Stimulated activated CD4-positive, alpha-beta T cell treated with anti-CD3 and anti-CD28 coated beads, Interleukin-1b, Interleukin-23, amount 100 ng/mL, for 4 hours (primary cell): ENCODE measurements at places on chromosomes 3 and 15.

DNA sequence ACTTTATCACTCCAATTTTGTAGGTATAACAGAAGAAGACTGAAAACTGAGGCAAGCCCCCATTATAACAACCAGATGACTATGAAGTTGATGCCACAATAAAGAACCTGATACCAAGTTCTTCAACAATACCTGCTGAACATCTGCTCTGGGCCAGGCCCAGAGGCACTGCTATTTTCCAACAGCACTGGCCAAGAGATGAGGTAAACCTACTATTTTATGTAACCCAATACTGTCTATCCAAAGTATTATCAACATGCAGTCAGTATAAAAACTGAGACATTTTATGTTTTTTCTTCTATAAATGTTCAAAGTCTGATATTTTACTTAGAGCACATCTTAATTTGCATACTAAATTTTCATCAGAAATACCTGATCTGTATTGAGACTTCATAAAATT, 6.1 kb downstream of the SPG11 start:
- no peak for DNase-seq

DNA sequence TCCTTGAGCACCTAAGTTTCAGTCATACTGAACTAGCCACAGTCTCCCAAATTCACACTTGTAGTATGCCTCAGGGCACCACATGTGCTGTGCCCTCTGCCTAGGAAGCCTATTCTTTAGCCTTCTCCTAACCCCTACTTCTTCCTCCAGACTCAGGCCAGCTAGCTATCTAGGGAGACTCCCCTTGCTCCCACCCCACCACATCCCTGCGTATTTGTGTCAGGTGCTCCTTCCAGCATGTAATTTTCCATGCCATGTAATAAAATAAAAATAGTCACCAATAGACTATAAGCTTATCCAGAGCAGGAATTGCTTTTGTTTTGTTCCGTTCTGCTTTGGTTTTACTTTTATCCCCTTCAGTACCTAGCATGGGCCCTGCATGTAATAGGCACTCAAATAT, 14.9 kb upstream of the GJD2 start:
- DNase-seq, result no peak

DNA sequence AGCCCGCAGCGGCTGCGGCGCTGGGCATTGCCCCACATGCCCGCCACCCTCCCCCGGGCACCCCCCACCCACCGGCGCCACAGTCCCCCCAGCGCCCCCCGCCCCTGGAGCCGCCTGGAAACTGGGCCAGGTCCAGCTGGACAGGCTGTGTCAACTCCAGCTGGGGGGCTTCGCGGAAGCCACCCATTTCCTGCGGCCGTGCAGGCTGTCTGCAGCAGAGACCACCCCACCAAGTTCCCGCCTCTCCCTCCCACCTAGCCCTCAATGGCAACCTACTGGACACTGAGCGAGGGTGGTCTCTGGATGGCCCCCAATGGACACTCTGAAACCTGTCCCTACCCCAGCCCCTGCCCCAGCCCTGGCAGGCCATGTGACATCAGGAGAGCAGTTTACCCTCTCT, 62.8 kb upstream of the GATA2 start:
- DNase-seq, result no peak

DNA sequence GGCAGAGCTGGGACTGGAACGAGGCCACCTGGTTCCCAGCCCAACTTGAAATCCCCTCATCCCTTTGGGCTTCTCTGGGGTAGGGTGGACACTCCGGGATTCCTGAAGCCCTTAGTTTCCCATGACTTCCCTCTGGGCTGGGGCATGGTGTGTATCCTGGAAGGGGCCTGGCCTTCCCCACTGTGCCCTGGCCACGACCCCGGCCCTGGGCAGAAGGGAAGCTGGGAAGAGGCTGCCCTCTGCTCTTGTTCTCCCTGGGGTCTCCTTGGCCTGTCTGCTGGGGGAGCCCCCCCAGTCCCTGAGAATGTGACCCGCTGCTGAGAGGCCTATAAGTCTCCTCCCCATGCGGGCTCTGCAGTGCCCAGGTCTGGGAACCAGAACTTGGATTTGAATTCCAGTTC, 104.9 kb downstream of the LINGO1 start:
- DNase-seq, result no peak

DNA sequence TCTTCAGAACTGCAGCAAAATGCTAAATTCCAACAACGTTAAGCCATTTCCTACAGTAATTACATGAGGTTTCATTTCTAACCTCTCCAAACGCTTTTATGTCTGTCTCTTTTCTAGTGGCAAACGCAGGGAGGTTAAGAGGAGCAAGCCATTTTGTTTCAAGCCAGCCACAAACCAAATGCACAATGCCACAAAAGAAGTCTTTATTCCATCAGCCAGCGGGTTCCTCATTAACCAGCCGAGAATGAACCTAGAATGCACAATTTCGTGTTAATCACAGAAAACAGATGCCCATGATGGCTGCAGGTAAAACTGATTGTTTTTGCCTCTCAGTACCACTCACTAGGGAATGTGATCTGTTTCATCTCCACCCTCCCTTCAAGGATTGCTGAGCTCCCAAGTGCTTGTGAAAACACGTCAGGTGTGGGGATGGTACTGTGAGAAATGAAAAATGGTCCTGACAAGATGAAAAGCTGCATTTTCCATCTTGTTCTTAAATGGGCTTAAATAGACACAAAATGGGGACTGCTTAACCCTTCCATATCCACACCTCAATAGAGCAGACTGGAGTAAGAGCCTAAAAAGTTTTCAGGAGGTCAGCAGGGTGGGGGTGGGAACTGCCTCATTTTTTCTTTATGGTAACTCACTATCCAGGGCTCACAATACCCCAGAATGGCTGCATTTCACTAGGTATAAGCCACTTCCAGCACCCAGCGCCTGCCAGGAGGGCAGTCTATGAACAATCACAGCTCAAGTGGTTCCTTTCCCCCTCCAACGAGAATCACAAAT, 277.1 kb downstream of the MAGI1 start:
- DNase-seq, result no peak

GRCh38 chr3:13144163-13145023, 71.2 kb upstream of the IQSEC1 start:
- DNase-seq, result no peak

DNA sequence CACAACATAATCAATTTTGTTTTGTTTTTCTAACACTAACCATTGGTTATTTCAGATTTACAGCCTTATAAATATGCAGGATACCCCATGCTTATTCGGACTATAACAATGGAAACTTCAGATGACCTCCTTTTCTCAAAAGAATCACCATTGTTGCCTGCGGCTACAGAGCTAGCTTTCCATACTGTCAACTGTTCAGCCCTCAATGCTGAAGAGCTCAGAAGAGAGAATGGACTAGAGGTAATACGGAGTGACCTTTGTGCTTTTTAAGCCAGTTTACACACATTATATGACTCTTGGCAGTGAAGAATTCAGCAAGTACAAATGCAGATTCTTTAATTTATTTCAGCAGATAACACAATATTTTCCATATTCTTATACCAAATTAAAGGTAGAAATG, 81.8 kb downstream of the DNAJC13 start:
- DNase-seq, result no peak

DNA sequence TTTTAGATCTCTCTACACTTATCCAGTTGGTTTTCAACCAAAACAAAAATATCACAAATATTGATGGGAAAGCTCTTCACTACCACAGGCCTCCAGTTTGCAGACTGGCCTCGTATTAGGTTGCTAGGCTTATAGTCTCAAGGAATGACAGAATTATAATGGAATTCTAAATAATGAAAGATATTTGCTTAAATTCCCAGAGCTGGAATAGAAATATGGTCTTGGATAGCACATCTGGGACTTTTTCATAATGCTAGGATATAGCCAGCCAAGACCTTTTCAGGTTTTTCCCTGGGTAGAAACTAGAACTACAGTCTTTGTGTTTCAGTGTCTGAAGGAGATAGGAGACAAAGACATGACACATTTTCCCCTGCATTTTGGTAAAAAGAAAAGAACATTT, 121.9 kb upstream of the STAC start:
- no peak for DNase-seq

DNA sequence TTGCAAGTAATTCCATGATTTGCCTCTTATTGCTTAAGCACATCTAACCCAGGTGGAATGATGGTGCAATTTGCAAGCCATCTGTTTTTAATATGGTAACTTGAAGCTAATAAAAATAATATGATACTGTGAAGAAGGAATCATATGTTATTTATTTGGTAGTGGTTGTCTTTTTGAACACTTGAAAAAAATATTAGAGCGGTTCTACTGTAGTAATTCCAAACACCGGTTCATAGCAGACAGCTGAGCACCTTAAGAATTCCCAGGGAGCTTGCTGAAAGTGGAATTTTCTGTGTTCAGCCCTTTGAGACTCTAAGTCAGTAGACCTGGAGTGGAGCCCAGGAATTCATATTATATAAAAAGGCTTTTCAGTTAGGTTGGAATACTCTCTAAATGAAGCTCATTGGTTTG, 687.4 kb downstream of the EDEM1 start:
- no peak for DNase-seq

DNA sequence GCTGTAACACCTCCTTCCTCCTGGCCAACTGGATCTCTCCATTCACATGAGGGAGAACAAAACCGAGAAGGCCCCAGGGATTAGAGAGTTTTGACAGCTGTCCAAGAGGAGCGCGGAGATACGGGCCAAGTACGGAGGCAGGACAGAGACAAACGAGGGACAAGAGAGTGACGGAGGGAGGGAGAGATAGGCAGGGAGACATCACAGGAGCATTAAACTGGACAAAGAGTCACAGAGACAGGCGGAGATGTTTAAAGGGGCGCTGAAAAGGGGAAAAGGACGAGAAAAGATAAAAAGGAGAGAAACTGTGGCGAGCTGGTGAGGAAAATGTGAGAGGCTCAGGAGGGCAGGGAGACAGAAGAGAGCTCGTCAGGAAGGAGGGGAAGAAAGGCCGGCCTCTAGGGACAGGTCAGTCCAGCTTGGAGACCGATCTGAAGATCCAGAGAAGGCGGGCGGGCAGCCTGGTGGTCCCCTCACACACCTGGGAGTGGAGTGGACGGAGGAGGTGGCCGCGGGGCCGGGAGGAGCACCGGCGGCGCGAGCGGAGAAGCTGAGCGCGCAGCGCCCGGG, 40.5 kb upstream of the ROPN1 start:
- no peak for DNase-seq

DNA sequence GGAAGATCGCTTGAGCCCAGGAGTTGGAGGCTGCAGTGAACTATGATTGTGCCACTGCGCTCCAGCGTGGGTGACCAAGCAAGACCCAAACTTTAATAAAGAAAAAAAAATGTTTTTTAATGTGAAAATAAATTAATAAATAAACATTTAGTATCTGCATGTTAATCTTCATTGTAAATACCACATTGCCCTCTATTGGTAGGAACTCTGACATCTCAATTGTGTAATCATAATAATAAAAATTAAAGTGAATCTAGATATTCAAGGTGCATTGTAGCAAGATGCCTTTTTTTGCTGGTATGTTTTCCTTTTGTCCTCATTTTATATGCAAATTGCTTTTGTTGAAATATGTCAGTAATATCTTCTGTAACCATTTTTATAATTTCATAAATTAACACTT, 95.0 kb upstream of the LIMD1 start:
- no peak for DNase-seq
